Ecto neural progenitor cell (in vitro differentiated cells): ENCODE measurements at places on chromosomes 1 and 21.

DNA sequence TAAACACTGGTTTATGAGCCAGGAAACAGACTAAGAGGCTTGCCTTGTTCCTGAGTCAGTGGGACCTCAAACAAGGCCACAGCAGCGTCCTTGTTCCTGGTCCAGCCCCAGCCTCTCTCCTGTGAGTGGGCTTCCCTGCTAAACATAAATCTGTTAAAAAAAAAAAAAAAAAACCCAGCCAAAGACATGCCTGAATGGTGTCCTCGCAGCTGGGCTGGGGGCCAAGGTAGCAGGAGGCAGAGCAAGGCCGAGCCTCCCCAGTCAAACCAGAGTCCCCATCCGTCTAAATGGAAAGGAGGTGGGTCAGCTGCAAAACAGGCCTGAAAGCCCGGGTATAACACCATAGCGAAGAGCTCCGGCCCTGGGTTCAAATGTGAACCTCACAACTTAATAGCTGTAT, 18.1 kb upstream of the IFFO2 start:
- DNase-seq, result no peak

GRCh38 chr1:218785928-218786327, 387.8 kb upstream of the LYPLAL1 start:
- no peak for DNase-seq

- no peak for DNase-seq
Measured at GRCh38 chr1:100924991-100925390, 29.1 kb downstream of the SLC30A7 start.

DNA sequence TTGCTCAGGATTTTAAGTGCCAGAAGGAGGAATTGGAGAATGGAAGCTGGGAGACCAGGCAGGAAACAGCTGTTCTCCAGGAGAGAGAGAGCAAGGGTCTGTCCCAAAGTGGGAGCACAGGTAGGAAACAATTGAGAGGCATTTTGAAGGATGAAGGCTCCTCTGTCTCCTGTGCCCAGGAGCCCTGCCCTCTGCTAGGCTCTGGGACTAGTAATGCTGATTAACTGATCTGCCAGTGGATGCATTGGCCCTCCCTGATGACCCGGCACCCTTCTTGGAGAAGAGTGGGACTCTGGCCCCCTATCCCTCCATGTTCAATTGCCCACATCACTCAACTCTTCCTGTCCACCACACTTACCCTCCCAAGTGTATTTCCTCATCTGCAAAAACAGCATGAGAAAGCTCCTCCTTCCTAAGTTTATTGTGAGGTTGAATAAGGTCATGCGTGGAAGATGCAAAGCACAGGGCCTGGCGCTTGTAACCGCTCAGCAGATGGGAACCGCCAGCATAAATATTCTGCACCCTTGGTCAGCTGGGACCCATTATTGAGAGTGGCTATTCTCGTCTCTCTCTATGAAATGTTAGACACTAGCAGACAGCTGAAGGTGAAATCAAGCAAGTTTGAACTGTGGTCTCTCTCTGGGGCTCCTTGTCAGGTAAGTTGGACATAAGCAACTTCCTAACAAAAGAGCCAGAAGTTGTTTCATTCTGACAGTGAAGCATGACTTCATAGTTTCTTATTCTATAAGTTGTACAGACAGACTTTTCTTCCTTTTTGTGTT, 63.0 kb upstream of the ANGPTL1 start:
- DNase-seq, result no peak

GRCh38 chr1:214447557-214447871, 103.9 kb downstream of the PTPN14 start:
- DNase-seq, result no peak

DNA sequence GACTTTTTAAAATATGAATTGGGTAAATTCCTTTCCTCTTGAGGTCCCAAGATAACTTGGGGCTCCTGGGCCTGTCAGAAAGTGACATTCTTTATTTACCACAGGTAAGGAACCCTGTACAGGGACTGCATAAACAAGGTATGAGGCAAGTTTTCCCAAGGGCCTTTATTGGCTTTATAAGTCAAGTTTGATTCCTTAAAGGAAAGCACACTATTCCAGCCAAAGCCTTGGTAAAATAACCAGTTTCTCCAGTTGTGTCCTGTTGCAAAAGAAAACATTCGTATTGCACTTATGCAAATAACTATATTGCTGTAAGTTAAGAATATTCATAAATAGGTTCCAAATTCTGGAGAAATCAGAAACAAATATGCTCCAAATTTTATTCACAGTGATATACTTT, 21.9 kb upstream of the METTL18 start:
- no peak for DNase-seq

DNA sequence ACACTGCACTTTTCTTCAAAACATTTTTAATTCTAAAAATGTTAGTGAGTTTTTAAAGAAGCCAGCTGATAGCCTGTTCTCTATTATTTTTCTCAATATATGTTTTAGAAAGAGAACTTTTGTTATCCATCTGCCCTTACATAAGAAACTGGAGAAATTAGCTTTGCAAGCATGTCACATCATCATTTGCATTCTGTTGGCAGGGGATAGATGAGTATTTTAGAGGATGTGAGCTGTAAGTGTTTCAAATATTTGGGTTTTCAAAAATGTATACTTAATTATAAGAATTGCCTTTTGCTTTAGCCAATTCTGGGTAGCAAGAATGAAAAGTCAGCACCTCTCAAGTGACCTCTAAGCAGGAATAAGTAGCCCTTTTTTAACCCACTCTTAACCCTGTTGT, 7.4 kb downstream of the NFIA start:
- no peak for DNase-seq

DNA sequence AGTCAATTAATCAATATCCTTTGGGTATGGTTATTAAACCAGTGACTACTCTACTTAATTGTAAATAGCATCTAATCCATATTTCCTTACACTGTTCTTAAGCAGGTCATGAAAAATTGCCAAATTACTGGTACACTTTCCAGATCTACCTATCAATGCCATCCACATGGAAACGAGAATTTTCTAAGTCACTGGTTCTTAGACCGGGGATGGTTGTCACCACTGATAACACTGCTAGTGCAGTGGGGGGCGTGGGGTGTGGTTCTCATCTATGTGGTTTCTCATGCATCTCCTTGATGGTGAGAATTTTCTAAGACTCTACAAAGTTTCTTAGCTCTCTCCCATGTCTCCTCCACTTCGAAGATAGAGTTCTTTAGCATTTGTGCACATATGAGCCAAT, 63.7 kb upstream of the COG2 start:
- no peak for DNase-seq

- no peak for DNase-seq
Measured at GRCh38 chr1:107810291-107810951, 154.6 kb downstream of the VAV3 start.

DNA sequence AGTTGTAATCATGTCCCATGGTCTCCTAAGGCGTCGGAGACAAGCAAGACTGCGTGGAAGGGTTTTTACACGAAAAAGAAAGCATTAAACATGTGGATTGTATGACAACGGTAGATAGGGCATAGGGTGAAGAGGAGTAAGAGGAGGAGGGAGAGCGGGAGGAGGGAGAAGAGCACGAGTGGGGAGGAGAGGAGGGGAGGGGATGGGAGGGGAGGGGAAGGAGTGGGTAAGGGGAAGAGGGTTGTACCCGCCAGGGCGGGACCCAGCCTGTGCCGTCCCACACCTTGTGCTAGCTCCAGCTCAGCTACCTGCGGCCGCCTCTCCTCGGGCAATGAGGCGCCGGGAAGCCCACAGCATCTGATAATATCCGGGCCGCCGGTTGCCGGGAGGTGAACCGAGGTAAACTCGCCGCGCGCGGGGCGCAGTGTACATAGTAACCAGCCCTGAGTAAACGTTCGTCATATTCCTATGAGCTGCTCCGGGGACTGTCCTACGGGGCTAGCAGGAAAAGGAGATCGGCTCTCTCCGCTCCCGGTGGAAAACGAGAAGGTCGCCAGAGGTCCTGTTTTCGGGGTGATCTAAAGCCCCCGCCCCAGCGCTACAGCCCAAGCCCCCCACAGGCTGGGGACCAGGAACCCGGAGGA, 449 bp upstream of the RCAN3 start:
- no peak for DNase-seq
